ENCODE measurements at places on chromosomes 11 and 22. TPM values are rescaled to one million over a fixed set of nuclear protein-coding genes. Genes with fewer than 3 reads are reported as not detected.
A peak's percentile ranks its signal among the peaks of the same experiment; 100 is the strongest.

DNA sequence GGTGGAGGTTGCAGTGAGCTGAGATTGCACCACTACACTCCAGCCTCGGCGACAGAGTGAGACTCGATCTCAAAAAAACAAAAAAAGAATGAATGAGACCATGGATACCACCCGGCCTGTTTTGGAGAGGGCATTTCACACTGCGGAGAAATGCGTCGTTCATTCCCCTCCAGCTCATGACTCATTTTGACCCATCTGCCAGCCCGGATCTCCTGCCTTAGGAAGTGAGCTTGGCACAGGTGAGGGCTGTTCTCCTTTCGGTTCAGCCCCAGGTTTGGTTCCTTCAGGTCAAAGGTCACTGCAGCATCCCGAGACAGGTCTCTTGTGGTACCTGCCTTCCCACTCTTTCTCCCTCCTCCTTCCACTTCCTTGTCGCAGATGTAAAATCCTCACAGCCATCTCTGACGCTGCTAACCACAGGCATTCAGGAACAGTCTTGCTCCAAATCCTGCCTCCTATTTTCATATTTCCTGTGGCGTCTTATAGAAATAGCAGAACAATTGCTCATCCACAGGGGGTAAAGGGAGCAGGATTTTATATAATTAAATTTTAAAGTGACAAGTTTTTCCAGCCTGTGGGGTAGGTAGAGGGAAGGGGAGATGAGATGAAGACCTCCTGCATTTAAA lies 517.9 kb downstream of the NTM start:
- DNase-seq = peak; percentile 42

DNA sequence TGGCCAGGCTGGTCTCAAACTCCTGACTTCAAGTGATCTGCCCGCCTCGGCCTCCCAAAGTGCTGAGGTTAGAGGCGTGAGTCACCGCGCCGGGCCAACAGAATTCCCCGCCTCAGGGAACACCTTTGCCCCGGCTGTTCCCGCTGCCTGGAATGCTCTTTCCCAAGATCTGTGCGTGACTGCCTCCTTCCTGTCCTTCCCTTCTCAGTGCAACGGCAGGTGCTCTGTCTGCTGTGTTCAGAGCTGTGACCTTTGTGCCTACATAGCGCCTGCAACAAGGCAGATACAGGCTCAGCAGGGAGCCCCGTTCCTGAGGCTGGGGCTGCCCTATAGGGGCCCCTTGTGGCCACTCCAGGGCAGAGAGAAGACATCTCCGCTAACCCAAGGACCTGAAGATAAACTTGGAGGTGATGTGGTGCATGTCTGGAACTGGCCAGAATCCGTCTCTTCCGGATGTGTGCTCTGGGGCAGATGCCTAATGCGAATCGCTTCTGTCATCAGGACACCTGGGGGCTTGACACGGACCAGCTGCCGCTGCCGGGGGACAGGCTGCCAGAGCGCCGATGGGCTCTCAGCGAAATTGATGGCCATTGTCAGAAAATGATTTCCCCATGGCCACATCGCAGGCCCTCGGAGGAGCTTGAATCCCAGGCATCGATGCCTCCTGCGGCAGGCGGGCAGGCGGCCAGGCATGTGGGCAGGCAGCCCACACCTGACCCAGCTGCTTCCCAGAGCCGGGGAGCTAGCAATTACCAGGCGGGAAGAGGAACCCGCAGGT lies 43.5 kb upstream of the TCF20 start:
- DNase-seq = no peak

- DNase-seq = no peak
These were observed 53.5 kb downstream of the CYTH4 start for GRCh38 chr22:37335806-37336199.

- no peak for DNase-seq
These were observed 16.5 kb downstream of the TUB start for GRCh38 chr11:8097468-8097867.

DNA sequence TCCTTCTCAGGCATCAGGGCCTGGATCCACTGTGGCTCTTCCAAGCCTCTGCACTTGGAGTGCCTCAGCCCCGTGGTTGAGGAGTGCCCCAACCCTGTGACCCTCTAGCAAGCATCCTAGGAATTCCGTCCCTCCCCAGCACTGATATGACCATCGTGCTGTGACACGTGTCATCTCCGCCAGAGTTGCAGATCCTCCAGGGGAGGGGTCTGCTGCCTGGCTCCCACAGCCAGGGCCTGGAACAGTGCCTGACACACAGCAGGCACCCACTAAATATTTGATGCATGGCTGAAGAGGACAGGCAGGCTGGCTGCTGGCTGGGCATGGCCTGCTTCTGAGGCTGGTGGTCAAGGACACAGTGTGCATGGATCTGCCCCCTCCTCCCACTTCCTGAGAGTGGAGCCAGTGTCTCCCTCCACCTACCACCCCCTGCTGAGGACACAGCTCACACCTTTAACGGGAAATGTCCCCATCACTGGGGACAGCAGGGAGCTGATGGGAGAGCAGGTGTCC lies 1.7 kb upstream of the CD81 start:
- DNase-seq = no peak

DNA sequence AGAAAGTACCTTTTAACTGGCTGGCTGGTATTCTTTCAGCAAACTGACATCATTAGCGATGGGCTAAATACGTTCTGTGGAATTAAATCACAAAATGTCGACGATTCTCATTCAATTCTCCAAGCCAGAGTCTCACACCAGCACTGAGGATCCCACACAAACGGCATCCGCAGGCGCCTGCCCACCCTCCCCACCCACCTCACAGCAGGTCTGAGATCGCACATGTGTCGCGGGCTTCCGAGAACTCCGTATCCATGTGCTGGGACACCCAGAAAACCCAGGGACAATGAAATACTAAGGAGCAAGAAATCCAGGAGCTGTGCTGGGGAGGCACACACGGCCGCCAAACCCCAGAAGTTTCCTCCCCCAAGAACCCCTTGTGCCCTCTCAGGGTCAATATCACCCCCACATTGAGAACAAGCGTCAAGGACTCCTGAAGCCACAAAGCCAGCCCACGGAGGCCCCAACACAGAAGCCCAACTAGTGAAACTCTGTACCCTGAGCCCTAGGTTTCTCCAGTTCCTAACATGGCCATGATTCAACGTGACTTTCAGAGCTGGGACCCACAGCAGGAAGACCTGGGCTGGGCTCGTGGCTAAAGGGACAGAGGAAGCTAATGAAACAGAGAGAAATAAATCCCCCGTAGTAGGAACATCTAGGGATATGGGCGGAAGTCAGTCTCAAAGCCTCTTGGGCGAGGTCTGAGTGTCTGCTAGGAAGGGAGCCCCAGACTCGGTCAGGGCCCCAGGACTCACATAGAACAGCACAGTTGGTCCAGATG lies 8.0 kb downstream of the TOLLIP start:
- DNase-seq = peak; percentile 7

DNA sequence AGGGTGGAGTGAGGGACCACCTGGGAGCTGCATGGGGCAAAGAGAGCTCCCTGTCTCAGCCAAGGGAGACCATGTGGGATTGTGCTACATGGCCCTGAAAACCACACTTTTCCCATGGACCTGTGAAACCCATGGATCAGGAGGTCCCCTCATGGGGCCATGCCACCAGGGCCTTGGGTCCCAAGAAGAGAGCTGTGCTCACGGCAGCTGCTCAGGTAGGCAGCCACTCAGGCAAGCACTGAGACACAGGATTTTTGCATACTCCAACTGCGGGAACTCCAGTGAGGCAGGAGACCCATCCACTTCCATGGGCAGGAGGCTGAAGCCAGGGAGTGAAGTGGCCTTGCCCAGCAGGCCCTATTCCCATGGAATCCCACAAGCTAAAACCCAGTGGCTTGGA lies 190.0 kb downstream of the KCNA4 start:
- no peak for DNase-seq

- DNase-seq = no peak
These were observed 14.3 kb downstream of the MOV10L1 start for GRCh38 chr22:50104141-50104544.

DNA sequence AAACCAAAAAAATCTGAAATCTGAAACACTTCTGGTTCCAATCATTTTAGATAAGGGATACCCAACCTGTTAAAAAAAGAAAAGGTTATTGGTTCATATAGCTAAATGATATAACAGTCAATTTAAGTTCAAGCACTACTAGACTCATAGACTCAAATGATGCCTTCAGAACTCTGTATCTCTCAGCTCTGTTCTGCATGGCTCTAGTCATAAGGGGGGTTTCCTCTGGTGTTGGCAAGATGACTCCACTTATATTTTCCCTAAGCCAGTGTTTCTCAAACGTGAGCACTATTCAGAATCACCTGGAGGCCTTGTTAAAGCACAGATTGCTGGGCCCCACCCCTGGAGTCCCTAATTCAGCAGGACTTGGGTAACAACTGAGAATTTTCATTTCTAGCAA lies 11.5 kb upstream of the RRAS2 start:
- no peak for DNase-seq

The C11orf54 gene
- total RNA-seq = 66.1 TPM

The HORMAD2 gene
- not detected for total RNA-seq

The SYCE3 gene
- total RNA-seq = not detected

The GLB1L2 gene
- total RNA-seq = 13.6 TPM

Measured in lung (tissue), 17 donors.